ENCODE measurements at places on chromosomes 4 and X.

GRCh38 chr4:158530381-158530780, 8.7 kb downstream of the RXFP1 start:
- no peak for DNase-seq

- DNase-seq: no peak
Measured at GRCh38 chrX:50071494-50071893, 129.3 kb downstream of the AKAP4 start.

GRCh38 chr4:153514688-153515426, 48.7 kb downstream of the TMEM131L start:
- DNase-seq: no peak

GRCh38 chr4:34422472-34423175, 1821.7 kb downstream of the ARAP2 start:
- DNase-seq: no peak

DNA sequence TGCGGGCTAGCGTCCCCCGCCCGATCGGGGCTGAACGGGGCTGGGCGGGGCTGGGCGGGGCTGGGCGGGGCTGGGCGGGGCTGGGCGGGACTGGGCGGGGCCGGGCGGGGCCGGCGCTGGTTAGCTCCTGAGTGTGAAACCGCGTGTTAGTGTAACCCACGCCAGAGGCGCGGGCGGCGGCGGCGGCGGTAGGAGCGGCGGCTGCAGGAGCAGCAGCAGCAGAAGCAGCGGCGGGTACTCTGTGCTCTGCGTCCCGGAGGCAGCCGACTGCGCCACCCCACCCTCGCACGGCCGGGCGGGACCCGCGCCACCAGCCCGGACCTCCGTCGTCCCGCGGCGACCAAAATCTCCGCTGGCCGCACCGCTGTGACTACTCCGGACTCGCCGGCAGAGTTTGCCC, 128.1 kb downstream of the LAS1L start:
- DNase-seq: no peak

GRCh38 chr4:28092610-28093009, 1232.0 kb downstream of the STIM2 start:
- no peak for DNase-seq

DNA sequence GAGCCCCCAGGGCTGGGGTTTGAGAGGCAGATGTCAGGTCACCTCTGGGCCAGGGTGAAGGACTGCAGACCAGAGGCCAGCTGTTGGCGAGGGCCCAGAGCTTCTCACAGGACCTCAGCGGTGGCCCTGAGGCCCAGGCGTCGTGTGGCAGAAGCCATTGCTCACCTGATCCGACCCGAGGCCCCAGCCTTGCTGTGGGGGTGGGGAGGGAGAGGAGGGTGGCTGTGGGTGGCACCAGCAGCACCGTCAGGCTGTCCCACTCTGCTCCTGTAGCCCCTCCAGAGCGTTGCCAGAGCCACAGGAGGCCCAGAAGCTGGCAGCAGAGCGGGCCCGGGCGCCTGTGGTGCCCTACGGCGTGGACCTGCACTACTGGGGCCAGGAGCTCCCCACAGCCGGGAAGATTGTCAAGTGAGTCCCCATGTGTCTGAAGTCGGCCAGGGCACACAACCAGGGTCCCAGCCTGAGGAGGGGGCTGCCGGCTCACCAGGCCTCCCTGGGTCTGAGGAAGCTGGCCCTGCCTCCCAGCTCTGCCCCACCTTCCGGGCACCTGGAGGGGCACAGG, 28.8 kb downstream of the UVSSA start:
- DNase-seq: no peak

GRCh38 chrX:151370906-151371305, 26.1 kb upstream of the VMA21 start:
- DNase-seq: no peak

- no peak for DNase-seq
Measured at GRCh38 chr4:90113881-90114457, 13.2 kb upstream of the CCSER1 start.

GRCh38 chr4:37689353-37690095, 3.3 kb upstream of the RELL1 start:
- no peak for DNase-seq

DNA sequence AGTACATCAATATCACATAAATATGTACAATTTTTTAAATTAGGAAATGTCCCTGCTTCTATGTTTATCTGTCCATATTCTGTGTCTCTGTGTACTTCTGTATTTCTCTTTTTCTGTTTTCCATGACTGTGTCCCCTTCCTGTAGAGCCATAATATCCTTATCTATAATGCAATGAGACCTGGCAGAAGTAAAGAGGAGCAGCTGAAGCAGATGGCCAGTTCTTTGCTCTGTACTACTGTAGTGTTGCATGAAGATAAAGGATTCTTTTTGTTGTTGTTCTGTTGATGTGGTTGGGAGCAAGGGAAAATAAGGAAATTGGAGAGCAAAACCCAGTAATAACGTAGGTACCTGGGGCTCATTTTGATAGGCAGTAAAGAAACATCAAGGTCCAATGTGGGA, 301.7 kb downstream of the ADGRL3 start:
- no peak for DNase-seq

- no peak for DNase-seq
Measured at GRCh38 chrX:77771601-77772000, 14.4 kb downstream of the ATRX start.

- DNase-seq: no peak
Measured at GRCh38 chrX:8980756-8981155, 53.2 kb downstream of the FAM9B start.

DNA sequence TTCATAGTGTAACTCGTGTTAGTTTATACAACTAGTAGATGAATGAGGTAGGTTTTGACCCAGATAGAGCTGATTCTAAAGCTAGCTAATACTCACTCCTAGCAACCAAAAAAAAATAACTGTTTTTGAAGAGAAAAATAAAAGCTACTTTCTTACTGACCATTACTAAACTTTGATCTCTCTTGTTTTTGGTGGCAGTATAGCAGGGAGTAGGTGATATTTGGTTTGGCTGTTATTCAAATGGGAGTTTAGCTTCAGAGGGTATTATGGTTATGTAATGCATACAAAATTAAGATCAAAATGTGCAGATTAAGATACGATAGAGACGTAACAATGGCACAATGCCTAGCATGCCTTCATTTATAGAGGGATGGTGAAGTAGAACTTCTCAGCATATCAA, 1104.5 kb downstream of the PCDH19 start:
- DNase-seq: no peak

- no peak for DNase-seq
Measured at GRCh38 chr4:109359040-109359646, 56.7 kb upstream of the COL25A1 start.

GRCh38 chr4:144715230-144715629, 69.3 kb downstream of the HHIP start:
- no peak for DNase-seq

DNA sequence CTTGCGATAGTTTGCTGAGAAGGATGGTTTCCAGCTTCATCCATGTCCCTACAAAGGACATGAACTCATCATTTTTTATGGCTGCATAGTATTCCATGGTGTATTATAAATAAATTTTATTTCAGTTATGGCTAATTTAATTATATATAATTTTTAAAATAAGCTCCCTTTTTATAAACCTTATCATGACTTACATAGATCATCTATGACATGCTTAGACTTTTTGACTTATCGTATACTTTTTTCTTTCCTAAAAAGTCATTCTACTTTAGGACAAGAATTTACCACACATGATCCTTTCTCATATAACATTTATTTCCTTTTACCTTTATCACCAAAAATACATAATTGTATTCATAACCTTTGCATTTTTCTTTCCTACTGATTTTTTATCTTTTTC, 376.5 kb downstream of the CCSER1 start:
- DNase-seq: no peak

DNA sequence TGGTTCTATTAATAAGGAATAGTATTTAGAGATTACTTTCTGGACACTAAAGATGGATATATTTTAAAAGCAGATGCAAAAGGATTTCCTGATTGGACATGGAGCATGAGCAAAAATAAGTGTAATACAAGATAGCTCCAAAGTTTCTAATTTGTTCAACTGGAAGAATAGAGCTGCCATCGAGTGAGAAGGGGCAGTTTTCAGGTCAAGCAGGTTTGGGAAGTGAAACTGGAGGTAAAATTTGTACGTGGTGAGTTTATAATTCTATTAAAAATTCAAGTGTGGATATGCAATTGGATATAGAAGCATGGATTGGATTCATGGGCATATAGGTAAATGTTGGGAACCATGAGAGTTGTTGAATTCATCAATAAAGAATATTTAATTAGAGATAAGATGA, 31.8 kb downstream of the PRDM8 start:
- no peak for DNase-seq

- no peak for DNase-seq
Measured at GRCh38 chr4:108885211-108885610, 122.4 kb upstream of the ETNPPL start.

DNA sequence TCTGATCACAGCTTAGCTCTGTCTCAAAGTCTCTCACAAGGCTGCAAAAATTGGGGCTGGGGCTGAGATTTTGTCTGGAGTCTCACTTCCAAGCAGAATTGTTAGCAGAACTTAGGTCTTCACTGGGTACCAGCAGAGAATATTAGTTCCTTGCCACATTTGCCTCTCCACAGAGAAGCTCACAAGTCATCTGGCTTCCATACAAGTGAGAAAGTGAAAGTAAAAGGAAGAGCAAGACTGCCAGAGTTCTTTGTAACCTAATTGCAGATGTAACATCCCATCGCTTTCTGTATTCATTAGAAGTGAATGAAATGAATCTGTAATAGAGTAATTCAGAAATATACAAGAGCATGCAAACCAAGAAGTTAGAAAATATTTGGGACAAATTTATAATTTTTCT, 624.1 kb upstream of the GNPDA2 start:
- DNase-seq: no peak
